Caco-2 (cell line): ENCODE measurements at places on chromosomes 3 and 15.

DNA sequence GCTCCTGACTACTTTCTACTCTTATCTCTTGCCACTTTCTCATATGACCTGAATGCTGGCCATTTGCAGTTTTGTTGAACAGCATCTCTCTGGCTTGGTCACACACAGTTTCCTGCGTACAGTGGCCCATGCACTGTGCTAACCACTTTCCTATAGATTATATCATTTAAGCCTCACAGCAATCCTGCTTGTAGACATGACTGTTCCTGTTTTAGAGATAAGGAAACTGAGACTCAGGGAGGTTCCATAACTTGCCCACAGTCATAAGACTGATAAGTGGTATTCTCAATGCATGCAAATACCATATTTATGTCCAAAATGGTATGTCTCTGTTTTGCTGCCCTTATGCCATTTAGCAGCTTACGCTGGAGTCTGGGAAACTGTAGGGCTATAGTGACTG lies 229.5 kb downstream of the NR1D2 start:
- no peak for DNase-seq

- no peak for DNase-seq
Measured at GRCh38 chr3:119508172-119508845, 10.0 kb downstream of the TIMMDC1 start.

DNA sequence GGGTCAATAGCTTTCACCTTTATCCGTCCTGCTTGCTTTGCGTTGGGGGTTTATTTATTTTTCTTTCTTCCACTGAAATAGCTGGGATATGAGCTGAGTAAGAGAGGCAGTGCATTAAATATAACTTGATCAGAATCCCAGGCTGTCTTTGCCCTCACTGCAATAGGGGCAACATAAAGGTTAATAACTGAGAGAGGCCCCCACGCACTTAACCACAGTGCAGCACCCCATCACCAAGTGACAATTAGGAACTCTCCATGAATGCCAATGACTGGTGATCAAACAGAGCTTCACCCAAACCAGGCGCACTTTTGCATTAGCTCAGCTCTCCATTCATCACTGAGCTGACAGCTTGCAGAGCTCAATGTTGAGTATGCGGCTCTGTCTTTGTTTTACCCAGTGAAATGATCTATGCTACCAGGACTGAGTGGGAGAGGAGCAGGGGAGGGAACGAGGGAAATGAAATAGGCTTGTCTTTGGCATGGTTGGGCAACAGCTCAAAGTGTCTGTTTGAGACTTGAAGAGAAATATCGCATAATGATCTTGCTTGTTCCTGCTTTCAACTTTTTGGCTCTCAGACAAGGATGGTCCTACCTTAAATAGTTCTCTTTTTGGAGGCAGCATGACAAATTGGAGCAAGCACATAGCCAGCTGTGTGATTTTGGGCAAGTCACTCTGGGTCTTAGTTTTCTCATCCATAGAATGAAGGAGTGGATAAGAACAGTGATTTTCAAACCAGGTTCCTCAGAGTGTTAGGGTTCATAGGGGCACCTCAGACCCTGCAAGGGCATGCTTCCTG lies 14.5 kb upstream of the GLCE start:
- DNase-seq: no peak

- no peak for DNase-seq
Measured at GRCh38 chr3:2153053-2153452, 54.4 kb downstream of the CNTN4 start.

DNA sequence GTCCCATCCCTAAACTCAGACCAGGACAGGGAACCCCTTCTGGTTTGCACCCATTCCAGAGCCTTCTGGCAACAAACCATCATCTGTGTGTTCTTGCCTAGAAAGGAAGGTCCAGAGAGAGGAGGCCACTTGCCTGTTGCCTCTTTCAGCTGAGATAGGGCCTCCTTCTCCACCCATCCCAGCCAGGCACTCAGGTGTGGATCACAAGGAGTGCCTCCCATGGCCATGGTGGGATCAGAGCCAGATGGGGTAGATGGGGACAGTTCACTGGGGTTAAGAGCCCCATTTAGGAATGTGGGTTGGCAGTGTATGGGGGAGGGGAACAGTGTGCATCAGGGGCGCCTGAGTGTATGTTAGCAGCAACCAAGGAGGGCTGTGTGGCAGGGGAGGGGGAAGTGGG lies 8.9 kb upstream of the CTDSPL start:
- no peak for DNase-seq

- no peak for DNase-seq
Measured at GRCh38 chr15:91282486-91282885, 182.4 kb downstream of the SV2B start.

GRCh38 chr15:32903591-32904290 lies 185.9 kb downstream of the GREM1 start:
- DNase-seq: no peak
